Midbrain (tissue), 1 donor: ENCODE measurements at places on chromosomes 2 and 18.

- DNase-seq: no peak
These were observed 62.1 kb upstream of the SMIM21 start for GRCh38 chr18:75489493-75490190.

GRCh38 chr2:237218756-237219155, 133.1 kb downstream of the COPS8 start:
- DNase-seq: no peak

DNA sequence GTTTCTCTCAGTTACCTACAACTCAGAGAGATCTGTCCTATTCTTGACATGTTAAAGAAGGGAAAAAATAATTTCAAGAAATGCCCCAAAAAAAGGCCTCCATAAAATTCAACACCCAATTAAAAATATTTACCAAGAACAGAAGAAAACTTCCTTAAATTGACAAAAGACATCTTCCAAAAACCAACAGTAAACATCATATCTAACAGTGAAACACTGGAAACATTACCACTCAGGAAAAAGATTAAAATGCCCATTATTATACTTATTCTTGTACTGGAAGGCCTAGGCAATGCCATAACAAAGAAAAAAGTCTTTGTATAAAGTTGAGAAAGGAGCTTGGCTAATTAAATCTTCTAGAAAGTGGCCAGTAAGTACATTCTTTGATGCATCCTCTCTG, 7.2 kb downstream of the DTNB start:
- no peak for DNase-seq

- DNase-seq: no peak
These were observed 2185.6 kb upstream of the CELF4 start for GRCh38 chr18:39751161-39751560.

GRCh38 chr18:36771245-36771644, 57.6 kb downstream of the TPGS2 start:
- no peak for DNase-seq
